Mammary epithelial cell (primary cell): ENCODE measurements at places on chromosomes 5 and 9. TPM values are rescaled to one million over a fixed set of nuclear protein-coding genes. Genes with fewer than 3 reads are reported as not detected.

SLC1A1 gene
- total RNA-seq = 5.3 TPM

MZB1 gene
- total RNA-seq = not detected

COQ4 gene
- total RNA-seq = 33.7 and 34.1 TPM in 2 replicates

PCDHGB2 gene
- 1.7 TPM for total RNA-seq

GRM6 gene
- total RNA-seq = not detected in 2 replicates

OR1J2 gene
- total RNA-seq = not detected

FOXD4L5 gene
- 0.67 TPM for total RNA-seq

LCN12 gene
- total RNA-seq = not detected

IGFBPL1 gene
- not detected in 2 replicates for total RNA-seq

C5orf22 gene
- 34.5 TPM for total RNA-seq

MELK gene
- total RNA-seq = 22.0 and 40.8 TPM in 2 replicates

PCDHA3 gene
- total RNA-seq = not detected in 2 replicates

ENHO gene
- total RNA-seq = not detected

LCN6 gene
- not detected for total RNA-seq

PARP8 gene
- total RNA-seq = 29.6 and 31.3 TPM in 2 replicates

HAVCR2 gene
- 0.17 TPM for total RNA-seq

PCDHA9 gene
- total RNA-seq = 0.83 TPM

AMBP gene
- total RNA-seq = not detected in 2 replicates

FST gene
- 185 TPM for total RNA-seq

CER1 gene
- not detected for total RNA-seq

GPR151 gene
- total RNA-seq = not detected in 2 replicates

PIP5K1B gene
- total RNA-seq = 0.17 TPM

ANKDD1B gene
- total RNA-seq = 0.52 and 1.7 TPM in 2 replicates

ERMP1 gene
- 36.1 and 40.9 TPM in 2 replicates for total RNA-seq

GGTA1 gene
- total RNA-seq = not detected

SLC34A1 gene
- total RNA-seq = 0.09 TPM in 1 of 2 replicates, not detected in the other

PTPDC1 gene
- total RNA-seq = 7.5 and 8.5 TPM in 2 replicates

IL3 gene
- not detected for total RNA-seq

GADD45G gene
- total RNA-seq = not detected in 2 replicates
